ENCODE measurements at places on chromosomes 12 and 14.
A peak's percentile ranks its signal among the peaks of the same experiment; 100 is the strongest.

GRCh38 chr12:24038211-24038997 lies 88.9 kb upstream of the SOX5 start:
- peak; percentile 23 for DNase-seq

DNA sequence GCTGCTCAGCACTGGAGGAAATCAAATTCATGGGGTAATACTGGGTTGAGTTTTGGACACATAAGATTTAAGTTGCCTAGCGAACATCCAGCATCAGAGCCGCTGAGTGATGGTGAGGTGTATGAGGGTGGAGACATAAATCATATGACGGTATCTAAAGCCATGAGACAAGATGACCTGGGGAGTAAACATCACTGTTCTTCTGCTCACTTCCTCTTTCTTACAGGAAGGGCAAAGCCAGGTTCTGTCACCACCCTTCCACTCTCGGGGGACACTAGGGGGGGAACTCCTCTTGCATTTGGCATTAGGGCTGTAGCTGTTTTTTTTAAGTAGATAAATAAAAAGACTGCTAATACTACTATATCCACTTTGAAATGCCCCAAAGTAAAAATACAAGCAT lies 24.0 kb downstream of the PRDM4 start:
- DNase-seq = no peak

DNA sequence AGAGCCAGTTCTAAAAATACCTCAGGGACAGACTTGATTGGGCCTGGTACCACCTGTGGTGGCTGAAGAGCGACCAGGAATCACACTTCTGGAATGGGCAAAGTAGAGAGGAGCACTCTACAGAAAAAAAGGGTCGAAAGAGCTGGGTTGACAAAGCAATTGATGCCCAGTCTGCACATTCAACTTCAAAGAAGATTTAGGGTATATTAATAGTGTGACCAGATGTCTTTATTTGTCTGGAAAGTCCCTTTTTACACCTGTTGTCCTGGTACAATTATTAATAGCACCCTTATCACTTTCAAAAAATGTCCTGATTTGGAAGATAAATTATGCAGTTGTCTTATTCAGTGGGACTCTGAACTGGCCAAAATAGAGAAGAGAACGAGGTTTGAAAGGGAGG lies 137.5 kb downstream of the DYRK2 start:
- DNase-seq = no peak

DNA sequence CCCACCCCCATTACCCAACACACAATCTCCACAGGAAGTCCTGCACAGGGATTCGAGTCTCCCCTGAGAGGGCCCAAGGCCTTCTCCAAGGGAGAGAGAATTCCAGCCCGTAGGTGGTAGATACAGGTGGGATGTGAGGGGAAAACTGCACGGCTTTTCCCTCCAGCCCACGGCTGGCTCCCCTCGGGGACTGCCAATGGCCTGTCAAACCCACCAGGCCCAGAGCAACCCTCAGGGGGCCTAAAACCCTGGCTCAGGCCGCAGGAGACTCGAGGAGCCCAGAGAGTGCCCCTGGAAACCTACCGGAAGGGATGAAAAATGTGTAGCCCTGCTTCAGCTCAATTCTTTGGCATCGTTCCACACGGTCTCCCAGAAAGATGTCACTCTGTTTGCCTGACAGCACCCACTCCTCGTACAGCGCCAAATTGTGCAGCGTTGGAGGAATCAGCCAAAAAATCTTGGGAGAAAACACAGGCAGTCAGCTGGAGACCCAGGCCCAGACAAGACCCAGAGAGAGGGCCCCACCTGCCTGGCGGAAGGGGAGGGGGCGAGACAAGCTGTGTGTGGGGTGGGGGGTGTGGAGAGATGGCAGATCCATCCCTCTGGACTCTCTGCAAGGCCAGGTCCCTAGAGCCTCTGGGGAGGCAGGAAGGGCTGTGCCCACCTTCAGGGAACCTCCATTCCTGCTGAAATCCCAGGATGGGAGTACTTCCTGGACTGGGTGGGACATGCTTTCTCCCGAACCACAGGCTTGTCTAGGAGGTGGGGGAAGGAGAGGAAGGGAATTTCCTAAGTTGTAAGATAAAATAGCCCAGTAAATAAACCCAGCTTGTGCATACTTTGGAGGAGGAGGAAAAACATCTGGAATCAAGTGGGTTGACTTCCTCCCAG lies 48.1 kb downstream of the KDM2B start:
- DNase-seq = no peak

- no peak for DNase-seq
Observed at GRCh38 chr12:19507823-19508222, 68.5 kb downstream of the AEBP2 start.

GRCh38 chr12:8087666-8088065 lies 5.6 kb downstream of the NECAP1 start:
- DNase-seq = no peak

DNA sequence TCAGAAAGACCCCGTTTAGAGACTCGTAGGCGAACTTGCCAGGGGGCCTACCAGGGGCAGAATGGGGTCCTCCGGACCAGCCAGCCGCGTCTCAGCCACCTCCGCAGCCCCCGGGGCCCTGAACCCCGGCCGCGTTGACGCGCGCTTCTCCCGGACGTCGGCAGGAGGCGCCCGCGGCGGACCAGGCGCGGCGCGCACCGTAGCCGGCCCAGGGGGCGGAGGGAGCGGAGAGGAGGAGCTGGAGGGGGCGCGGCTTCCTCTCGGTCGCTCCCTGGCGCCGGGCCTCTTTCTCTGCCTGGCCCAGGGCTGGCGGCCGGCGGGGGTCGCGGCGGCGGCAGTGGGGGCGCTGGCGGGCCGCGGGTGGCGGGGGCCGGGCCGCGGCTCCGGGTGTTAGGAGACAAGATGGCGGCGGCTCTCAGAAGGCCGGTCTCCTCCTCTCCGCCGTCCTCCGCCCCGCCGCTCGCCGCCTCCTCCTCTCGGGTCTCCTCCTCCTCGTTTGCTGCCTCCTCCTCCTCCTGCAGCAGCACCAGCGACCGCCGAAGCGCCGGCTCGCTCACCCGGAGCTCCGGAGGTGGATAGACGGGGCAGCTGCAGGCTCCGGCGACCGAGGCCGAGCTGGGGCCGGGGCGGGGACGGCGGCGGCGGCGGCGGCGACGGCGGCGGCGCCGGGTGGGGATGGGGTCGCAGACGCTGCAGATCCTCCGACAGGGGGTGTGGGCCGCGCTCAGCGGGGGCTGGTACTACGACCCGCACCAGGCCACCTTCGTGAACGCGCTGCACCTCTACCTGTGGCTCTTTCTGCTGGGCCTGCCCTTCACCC lies at the start of gene PCNX1:
Gene PCNX1, plus strand, starts transcription at position 284 of the 820 bp plus-strand sequence. Its CDS starts 392 bp downstream, at position 676.
- peak; percentile 90 for DNase-seq

DNA sequence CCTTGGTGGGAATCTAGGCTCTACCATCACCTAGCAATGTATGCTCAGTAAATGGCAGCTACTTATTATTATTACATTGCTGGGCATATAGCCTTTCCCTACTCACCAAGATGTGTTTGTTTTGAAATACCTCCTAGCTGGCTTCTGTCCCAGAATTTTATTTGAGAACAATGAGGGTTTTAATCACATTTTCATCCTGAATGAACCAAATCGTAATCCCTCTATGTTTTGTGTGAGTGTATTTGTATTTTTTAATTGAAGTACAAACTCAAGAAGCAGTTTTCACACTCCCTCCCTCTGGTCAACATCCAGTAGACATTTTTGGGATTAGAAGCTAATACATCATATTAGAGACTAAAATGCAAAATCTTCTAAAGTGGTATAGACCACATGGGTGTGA lies 7.6 kb downstream of the SLC7A8 start:
- no peak for DNase-seq

GRCh38 chr12:90029317-90029716 lies 320.7 kb upstream of the ATP2B1 start:
- DNase-seq = no peak

DNA sequence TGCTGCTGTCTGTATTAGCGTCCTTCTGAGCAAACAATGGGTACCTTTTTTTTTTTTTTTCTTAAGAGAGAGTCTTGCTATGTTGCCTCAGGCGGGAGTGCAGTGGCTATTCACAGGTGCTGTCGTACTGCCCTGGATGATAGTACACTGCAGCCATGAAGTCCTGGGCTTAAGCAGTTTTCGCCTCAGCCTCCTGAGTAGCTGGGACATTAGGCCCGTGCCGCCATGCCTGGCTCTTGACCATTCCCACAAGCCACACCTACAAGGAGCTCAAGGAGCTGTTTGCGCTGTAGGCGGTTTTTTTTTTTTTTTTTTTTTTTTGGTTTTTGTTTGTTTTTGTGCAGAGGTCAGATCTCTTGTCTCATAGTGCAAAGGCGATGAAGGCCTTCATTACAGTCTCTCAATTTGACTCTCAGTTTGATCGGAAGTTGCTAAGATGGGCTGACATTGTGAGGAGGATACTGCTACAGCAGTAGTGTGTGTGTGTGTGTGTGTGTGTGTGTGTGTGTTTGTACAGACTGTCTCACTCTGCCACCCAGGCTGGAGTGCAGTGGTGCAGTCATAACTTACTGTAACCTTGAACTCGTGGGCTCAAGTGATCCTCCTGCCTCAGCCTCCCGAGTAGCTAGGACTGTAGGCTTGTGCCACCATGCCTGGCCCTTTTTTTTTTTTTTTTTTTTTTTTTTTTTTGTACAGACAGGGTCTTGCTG lies 34.2 kb downstream of the TRAF3 start:
- peak; percentile 46 for DNase-seq

GRCh38 chr12:130139567-130140421 lies 22.5 kb upstream of the FZD10 start:
- no peak for DNase-seq

DNA sequence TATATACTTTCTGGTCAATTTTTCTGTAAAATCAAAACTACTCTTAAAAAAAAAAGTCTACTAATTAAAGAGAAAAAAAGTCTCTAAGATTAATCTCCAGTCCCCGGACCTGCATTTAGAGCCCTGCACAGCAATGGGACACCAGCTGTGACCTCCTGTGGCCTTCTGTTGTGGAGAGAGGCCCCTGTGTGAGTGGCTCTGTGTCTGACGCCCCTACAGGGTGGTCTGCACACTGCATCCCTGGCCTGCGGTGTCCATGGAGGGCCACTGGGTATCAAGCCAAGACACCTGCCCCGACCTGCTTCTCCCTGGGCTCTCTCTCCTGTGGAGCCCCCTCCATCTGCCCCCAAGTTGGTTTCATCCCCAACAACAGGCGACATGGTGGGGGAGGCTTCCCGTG lies 248.0 kb upstream of the DIO3 start:
- DNase-seq = no peak

- no peak for DNase-seq
Observed at GRCh38 chr12:18257251-18257650, 4.1 kb upstream of the PIK3C2G start.

- DNase-seq = no peak
Observed at GRCh38 chr14:77910506-77910905, 110.6 kb downstream of the ADCK1 start.

- peak; percentile 2 for DNase-seq
Observed at GRCh38 chr12:60494244-60494643, 898.4 kb downstream of the SLC16A7 start.

DNA sequence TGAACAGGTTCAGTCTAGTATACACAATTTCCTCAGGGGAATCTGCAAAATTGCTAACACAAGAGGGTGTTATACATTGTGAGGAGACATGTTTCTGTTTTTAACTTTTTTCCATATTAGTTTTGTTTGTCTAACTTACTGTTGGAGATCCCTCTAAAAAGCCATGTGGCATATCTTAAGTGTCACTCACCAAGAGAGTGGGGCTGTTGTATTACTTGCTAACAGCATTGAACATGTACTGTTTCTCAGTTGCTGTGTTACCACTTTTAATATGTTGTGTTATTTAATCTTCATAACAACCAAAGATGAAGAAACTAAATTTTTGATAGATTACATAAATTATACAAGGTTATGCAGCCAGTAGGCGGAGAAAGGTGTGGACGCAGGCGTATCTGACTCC lies 154.3 kb upstream of the NPAS3 start:
- DNase-seq = no peak

DNA sequence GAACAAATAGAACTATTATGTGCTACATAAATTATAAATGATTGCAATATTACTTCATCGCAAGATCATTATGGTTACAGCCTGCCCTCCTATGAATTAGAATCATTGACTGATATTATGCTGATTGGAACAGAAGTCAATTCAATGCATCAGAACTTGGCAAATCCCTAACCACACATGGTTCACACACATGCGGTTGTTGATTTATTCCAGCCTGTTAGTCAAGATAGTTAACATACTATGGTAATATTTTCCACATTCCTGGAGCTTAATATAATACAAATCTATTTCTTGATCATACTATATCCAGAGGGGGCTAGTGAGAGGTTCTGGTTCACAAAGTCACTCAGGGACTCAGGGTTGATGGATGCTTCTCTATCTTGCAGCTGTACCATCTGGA lies 9.7 kb upstream of the CACNA1C start:
- DNase-seq = no peak

DNA sequence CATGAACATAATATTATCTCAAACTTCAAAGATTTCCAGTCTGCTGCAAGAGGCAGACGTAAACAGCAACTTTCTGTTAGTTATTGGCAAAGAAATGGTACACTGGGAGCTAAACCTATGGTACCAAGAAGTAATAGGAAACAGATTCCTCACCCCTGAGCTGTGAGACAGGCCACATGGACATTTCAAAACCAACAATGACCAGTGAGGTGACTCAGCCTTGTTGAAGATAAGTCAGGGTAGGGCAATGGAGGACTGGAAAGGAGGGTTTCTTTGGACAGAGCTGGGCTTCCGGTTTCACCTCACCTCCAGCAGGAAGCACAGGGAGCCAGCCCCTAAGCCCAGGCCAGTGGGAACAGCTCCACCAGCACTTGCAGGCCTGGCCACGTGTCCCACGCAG lies 1320.5 kb downstream of the AACS start:
- DNase-seq = no peak

DNA sequence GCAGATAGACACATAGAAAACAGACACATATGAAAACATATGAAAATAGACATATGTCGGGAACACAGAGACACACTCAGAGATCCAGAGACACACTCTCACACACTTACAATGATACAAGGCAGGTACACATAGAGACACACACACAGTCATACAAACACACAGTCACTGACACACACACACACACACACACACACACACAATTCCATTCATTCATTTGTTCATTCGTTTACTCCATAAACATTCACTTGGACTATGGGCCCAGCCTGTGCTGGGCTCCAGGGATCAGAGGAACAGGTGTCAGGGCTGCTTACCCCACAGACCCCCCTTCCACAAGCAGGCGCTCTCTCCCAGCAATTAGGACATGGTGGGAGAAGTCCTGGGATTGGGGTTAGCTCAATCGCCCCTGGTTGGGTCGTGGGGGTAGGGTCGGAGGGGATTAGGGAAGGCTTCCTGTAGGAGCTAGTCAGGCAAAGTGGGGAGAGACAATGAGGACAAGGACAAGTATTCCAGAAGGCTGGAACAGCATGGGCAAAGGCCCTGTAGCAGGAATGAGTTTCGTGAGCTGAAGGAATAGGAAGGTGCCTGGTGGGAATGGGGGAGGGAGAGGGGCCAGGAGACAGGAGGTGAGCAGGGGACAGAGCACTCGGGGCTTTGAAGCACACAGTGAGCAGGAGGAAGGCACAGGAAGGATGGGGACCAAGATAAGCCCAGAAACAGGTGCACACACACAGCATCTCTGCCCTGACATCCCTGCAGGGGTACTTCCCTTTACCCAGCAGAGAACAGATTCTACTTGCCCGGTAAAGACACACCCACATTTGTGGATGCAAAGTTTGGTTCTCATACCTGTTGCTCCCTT lies 6.5 kb downstream of the RASAL1 start:
- no peak for DNase-seq

Measured in ELF-1 (cell line).